IMR-90 (cell line): ENCODE measurements at places on chromosomes 1 and 21. TPM values are rescaled to one million over a fixed set of nuclear protein-coding genes. Genes with fewer than 3 reads are reported as not detected.

DNA sequence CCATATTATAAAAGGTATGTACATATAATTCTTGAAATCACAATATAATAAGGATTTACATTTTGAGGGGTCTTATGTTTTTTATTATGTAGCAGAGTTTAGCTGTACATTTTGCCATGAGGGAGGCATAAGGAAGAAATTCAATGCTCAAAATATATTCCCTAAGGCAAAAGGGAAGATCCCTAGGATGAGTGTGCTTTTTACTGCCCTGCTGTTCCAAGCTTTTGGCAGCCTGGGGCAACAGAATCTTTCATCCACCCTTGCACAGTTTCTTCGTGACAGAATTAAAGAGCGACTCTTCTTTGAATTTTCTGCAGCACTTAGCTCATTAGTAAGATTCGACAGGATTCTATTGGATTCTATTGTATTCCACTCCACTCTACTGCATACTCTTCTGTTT is 39.5 kb upstream of the DAB1 start:
- no peak for DNase-seq

DNA sequence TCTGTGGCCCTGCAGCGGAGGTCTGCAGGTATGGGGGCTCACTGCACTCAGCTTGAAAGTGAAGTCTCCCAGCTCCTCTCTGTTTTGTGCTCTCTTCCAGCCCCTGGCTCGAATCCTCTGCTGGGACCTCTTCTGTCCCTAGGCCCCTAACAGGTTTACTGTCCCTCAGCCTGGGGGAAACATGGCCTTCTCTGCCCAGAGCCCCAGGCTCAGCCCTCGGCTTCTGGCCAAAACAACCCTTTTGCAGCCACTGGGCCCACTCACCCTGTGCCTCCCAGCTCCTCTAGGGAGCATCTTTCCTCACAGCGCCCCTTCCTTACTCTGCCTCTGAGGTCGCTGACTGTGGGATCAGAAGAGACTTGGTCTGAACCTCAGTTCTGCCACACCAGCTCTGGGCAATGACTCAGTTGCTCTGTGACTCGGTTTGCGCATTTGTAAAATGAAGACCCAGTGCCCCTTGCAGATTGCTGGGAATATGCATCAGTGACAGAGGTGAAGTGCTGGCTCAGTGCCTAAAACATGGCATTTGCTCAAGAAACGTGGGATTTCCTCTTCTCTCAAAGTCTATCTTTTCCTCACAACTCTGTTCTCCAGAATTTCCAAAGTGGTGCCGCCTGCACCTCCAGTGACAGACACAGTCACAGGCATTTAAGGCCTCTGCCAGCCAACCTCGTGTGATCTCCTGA is 26.5 kb upstream of the TENT5C start:
- DNase-seq = no peak

Gene CEP85
- 11.1 and 11.5 TPM in 2 replicates for total RNA-seq

Gene LHX4
- 0.18 and 0.28 TPM in 2 replicates for total RNA-seq

DNA sequence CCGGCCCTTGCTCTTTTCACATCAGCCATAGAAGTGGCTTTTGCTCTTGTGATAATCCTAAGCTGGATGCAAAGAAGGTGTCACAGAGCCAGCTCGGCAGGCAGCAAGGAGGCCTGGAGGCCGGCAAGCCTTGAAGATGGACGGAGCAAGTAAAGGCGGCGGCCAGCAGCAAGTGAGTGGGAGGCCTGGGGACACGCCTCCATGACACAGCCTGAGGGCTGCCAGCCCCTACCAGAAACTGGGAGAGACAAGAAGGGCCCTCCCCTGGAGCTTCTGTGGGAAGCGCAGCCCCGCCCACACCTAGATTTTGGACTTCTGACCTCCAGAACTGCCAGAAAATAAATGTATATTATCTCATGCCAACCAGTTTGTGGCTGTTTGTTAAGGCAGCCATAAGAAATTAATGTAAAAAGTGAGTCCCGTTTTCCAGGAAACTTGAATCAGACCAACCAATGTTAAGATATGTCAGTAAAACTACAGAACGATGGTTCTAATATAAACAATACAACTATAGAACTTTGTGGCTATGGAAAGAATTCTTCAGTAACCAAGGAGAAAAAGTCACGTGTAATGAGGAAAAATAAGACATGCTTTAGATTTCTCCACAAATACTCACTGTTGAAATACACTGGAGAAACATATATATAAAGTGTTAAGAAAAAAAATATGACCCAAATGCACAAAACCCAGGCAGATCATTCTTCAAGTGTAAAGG is 49.9 kb downstream of the BACE2 start:
- DNase-seq = peak; percentile 74
